Ovary (tissue), 10 donors: ENCODE measurements at places on chromosomes 12 and 14. TPM values are rescaled to one million over a fixed set of nuclear protein-coding genes. Genes with fewer than 3 reads are reported as not detected.

Gene KRT78
- total RNA-seq: not detected

Gene CEBPE
- not detected for total RNA-seq

Gene MUCL1
- total RNA-seq: not detected

Gene VCPKMT
- total RNA-seq: 7.1 TPM

Gene CACNA1C
- total RNA-seq: 2.5 TPM
